Nucleus accumbens (tissue), 56 donors: ENCODE measurements at places on chromosomes 1 and 21.

- DNase-seq = no peak
Observed at GRCh38 chr1:31479811-31480210, 66.8 kb downstream of the SERINC2 start.

DNA sequence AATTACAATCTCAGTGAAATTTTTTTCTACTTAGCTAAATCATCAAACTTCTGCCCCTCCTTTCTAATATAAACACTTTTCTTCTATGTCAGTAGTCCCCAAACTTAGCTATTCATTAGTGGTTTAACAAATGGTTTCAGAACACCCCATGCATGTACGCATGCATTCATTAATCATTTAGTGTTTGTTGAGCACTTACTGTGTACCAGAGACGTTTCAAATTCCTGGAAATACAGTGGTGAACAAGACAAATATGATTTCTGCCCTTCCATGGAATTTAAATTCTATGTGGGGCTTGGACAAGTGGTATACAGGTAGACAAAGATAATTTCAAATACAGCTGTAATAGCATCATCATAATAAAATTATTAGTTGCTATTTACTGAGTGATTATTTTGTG, 1.5 kb downstream of the ZBTB40 start:
- no peak for DNase-seq

- no peak for DNase-seq
Observed at GRCh38 chr1:98427664-98428063, 233.9 kb upstream of the SNX7 start.

DNA sequence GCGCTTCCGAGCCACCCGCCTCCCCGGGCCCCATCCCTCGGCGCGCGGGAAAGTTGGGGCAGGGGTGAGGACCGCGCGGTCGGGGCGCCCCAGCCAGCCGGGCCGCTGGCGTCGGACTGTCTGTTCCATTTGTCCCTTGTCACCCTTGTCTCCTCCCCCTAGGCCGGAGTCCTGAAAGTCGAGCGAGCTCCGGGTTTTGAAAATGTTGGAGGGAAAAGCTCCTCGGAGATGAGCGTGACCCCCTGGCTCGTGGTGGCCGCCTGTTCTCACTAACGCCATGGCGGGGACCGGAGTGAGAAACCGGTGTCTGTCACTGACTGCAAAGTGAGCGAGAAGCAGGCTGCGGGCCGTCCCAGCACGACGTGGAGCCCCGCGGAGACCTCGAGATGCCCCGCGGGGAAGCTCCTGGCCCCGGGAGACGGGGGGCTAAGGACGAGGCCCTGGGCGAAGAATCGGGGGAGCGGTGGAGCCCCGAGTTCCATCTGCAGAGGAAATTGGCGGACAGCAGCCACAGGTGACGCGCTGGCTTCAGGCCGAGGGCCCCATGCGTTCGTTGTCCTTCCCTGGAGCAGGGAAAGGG, 491 bp downstream of the PER3 start:
- no peak for DNase-seq

DNA sequence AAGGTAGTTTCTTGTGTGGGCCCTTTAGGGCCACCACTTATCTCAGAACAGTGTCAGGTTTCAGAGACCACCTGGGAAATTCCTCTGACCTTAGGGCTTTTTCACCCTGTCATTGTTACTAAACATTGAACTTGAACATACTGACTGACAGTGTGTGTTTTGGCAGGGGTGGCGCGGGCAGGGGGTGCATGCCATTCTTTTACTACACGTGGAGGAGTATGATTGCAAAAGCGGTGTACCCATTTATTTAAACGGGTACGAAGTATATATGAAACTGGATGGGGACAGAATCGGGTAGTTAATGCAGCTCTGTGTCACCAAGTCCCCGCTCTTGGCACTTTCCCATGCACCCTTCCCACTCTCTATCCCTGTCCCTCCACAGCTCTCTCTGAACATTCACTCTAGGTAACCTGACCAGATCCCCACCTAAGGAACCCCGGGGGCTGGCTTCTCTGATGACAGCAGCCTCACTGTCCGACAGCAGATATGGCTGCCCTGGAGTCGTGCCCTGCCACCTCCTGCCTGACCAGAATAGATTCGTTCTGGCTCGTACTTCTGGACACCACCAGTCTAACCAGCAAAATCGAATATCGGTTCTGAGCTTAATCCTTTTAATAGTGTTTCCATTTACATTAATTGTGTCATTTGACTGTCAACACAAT, 51.3 kb downstream of the NFASC start:
- no peak for DNase-seq

- DNase-seq = no peak
Observed at GRCh38 chr21:28663111-28663693, 329.5 kb downstream of the LTN1 start.

DNA sequence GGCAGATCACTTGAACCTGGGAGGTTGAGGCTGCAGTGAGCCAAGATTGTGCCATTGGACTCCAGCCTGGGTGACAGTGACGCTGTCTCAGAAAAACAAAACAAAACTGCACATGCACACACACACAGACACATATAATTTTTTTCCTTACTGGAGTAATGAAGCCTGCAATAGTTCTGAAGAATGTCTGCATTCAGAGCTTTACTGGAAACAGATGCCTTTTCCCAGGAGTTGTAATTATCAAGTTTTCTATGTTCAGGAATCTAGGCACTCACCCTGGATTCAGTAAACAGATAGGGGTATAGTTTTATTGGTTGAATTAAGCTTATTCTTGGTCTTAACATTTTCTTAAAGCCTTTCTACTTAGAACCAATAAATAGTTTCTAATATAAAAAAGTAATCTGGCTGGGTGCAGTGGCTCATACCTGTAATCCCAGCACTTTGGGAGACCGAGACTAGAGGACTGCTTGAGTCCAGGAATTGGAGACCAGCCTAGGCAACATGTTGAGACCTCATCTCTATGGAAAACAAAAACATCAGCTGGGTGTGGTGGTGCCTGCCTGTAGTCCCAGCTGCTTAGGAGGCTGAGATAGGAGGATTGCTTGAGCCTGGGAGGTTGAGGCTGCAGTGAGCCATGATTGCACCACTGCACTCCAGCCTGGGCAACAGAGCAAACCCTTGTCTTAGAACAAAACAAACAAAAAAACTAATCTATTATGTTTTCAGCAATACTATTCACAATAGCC, 15.8 kb downstream of the SPEN start:
- no peak for DNase-seq

- DNase-seq = no peak
Observed at GRCh38 chr1:61680500-61680899, 44.4 kb downstream of the TM2D1 start.

DNA sequence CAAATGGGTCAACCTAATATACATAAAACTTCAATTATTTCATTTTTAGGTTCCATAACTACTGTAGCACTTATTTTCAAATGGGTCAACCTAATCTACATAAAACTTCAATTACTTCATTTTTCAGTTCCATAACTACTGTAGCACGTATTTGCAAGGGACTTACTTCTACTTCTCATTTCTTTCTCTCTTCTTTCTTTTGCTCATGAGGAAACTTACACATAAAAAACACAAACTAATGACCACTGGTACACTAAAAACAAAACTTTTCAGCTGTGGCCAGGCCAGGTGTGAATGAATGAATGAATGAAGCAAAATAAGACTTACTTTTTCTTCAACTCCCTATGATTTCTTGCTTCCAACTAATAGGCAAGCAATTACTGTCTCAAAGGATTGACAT, 11.7 kb downstream of the SYDE2 start:
- no peak for DNase-seq

DNA sequence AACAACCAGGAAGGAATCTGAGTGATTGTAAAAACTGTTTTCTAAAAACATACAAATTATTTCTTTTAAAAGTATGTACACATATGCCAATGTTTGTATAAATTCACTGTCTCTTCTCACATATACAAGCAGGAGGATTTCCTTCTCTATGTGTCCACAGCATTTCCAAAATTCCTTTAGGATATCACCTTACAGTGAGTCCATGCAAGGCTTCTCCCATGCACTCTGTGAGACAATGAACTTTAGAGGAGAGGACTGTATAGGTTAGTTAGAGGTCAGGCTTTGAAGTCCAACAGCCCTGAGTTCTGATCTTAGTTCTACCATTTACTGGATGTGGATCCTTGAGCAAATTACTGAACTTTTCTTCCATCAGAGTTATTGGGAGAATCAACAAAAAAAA, 34.1 kb upstream of the USH2A start:
- no peak for DNase-seq

DNA sequence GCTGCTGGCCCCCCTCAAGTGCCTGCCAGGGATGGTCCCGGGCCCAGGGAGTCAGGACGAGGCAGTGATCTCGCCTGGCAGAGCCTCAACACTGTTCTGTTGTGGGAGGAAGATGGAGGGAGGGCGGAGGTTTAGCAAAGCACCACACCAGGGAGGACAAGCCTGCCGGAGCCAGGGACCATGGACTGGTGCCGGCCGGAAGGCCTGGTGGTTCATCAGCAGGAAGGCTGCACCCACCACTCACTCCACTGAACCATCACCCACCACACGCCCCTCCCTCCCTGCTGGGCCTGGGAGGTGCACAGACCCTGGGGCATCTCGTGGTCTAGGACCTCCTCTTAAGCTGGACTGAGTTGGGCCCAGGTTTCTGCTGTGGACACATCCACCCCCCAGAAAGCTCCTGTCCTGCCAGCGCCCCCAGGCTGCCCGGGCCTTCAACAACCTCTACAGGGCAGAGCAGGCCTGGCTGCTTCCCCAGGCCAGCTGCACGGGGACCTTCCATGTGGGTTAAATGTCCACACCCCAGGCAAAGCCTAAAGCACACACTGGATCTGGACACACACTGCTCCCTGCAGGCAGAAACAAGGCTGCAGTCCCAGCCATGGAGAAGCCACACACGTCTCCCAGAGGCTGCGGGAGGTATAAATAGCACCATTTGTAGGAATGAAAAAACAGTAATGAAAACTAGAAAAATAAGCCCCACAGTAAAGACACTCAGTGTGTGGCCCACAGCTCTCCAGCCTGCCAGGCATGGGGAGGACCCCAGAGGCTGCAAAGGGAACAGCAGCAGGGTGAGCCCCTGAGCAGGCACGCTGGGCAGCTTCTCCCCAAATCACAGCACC, 10.4 kb upstream of the TMEM240 start:
- no peak for DNase-seq

DNA sequence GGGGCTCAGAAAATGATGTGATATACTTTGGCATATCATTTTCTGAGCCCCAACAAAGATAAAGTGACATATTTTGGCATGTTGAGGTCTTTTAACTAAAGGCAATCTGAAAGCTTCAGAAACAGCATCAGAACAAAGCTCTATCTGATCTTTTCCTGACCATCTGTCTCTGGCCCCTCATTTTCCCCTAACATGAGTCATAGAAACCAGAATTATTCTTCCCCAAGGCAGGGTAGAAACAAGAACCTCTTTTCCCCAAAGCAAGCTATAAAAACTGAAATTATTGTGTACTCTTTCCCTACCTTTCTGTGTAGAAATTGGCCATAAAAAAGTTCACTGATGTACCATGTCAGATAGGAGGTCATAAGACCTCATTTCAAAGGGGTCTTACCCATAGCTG, 48.7 kb upstream of the PLA2G4A start:
- no peak for DNase-seq

DNA sequence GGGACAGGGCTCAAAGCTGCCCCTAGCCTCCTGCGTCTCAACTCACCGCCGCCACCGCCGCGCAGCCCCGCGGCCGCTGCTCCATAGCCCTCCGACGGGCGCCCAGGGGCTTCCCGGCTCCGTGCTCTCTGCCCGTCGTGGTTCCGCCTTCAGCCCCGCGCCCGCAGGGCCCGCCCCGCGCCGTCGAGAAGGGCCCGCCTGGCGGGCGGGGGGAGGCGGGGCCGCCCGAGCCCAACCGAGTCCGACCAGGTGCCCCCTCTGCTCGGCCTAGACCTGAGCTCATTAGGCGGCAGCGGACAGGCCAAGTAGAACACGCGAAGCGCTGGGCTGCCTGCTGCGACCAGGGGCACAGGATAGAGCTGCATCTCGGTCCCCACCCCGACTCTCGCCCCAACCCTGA, at the start of gene TNFRSF25:
Gene TNFRSF25 (minus strand): TSS at position 151 of the 400 bp plus-strand sequence. CDS start 66 bp downstream, at position 85.
- no peak for DNase-seq

DNA sequence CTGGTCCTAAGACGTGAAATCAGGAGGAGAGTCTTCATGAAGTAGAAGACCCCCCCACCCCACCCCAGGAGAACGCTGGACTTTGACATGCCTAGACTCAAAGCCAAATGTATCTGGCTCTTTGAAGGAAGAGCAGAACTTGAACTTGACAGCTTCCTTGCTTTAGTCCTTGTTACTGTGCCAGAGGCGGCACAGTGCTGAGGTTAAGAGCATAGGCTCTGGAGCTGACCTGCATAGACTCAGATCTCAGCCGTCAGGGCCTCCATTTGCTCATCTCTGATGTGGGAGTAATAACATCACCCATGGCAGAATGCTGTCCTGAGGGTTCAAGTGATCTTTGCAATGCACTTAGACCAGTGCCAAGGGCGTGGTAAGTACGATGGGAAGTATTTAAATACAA, 39.0 kb downstream of the COL6A1 start:
- no peak for DNase-seq

GRCh38 chr1:218364028-218364710, 19.0 kb downstream of the TGFB2 start:
- DNase-seq = no peak

DNA sequence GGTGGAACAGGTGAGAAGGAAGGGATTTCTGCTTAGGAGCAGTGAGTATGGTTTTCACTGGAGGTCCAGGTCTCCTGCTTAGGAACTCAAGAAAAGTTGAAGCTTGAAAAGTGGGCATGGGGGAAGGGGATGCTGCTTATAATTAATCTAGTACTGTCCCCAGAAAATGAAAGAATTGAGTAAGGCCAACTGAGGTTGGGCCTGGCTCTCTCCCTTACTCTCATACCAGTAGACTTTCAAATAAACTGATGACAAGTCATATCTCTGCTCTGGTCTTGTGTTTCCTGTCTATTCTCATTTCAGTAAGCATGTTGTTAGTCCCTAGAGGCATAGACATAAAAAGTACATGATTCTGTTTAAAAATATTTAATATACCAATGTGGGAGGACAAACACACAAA, 26.4 kb downstream of the CD48 start:
- DNase-seq = no peak

DNA sequence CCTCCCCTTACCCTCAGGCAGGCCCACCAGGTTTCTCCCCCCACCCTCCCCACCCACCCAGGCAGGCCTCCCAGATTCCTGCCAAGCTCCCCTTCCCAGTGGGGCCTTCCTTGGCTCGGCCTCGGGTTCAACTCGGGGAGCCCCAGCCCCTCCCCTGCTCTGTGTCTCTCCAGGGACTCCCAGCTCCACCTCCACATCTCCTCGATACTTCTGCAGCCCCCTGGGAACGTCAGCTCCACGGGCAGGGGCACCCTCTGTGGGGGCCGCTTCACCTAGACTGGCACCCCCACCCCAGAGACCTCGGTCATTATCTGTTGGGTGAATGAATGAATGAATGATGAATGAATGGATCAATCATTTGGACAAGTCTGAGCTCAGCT, 775 bp downstream of the MMEL1 start:
- DNase-seq = no peak

DNA sequence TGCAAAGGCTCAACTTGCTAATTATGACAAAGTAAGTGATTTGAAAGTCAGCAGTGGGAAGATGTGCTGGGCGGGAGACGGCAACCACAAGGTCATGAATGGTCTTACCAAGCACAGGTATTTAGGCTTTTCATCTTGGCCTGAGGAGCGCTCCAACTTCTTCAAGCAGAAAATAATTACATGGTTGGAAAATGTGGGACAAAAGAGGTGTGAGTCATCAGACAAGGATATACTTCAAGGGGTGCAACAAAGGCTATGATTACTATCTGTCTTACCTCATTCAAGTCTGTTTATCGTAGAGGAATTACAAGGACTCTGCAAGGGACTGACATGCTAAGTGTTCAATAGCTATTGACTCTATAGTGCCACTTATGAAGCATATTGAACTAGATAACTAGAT, 2005.7 kb downstream of the MRPL39 start:
- no peak for DNase-seq
